Stimulated activated CD4-positive, alpha-beta T cell treated with anti-CD3 and anti-CD28 coated beads, Interleukin-1b, Interleukin-23, amount 100 ng/mL, for 1 hour (primary cell): ENCODE measurements at places on chromosomes 3 and 15.

- no peak for DNase-seq
Measured at GRCh38 chr3:162213956-162214355, 717.3 kb downstream of the OTOL1 start.

DNA sequence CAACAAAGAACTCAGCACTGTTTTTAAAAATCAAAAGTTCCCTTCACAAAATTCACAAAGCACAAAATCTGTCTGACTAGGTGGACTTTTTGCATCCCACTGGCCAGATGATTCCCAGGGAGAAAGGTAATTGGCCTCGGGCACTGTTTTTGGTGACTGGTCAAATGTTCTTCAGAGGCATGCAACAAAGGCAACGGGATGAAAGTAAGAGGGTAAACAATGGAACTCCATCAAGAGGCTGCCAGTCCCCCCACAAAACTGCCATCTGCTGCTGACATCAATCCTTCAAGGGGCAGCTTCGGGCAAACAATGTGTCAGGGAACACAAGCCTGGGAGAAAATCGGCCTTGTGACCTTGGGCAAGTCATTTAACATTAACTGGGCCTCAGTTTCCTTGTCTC, 3.3 kb downstream of the SRGAP3 start:
- no peak for DNase-seq

DNA sequence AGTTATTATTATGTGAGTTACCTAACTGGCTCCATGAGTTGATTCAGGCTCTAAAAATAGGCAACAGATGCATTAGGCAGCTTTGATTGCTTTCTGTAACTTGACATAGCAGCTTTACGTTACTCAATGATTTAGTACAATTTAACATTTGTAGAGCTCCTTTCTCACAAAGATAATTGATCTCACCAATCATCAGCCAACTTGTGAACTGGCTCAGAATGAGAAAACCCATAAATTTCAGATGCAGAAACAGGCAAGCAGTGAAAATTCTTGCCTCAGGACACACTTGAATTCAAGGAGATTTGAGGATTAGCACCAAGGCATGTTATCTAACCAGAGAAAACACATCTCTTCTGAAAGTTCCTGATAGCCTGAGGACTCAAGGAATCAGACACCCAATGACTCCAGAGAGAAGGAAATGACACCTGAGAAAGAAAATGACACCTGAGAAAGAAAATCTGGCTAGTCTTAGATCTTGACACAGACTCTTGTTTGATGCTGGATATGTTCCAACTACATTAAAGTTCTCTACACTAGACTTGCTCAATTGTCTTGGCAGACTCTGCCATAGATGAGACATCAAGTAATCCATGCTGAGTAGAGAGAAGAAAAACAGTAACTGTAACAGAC, 315.1 kb upstream of the CBLB start:
- DNase-seq, result no peak

DNA sequence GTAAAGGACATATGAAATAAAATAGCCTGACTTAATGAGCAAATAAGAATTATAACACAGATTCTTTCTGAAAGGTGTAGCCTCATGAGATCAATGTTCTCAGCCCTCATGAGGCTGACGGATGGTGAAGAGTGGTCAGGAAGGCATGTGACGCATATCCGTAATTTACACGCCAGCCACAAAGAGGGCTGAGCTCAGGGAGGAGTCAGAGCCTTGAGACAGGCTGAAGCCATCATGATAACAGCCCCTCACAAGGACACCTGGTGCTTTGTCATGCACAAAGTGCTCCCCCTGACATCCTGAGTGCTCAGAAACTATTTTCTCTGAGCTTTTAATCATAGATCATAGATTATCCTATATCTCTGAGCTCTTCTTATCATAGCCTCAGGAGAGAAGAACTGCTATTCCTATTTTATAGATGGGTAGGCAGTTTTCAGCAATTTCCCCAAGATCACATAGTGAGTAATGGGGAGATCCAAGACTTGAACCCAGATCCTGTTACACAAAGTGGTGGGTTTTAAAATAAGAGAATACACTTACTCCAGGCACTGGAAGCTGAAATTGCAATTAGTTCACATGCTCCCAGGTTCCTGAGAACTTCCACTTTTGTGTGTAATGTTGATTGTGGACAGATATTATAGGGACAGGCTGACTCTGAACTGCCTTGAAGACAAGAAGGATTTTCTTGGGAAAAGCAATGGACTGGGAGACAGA, 267.1 kb downstream of the RPLP1 start:
- peak; percentile 29 for DNase-seq

DNA sequence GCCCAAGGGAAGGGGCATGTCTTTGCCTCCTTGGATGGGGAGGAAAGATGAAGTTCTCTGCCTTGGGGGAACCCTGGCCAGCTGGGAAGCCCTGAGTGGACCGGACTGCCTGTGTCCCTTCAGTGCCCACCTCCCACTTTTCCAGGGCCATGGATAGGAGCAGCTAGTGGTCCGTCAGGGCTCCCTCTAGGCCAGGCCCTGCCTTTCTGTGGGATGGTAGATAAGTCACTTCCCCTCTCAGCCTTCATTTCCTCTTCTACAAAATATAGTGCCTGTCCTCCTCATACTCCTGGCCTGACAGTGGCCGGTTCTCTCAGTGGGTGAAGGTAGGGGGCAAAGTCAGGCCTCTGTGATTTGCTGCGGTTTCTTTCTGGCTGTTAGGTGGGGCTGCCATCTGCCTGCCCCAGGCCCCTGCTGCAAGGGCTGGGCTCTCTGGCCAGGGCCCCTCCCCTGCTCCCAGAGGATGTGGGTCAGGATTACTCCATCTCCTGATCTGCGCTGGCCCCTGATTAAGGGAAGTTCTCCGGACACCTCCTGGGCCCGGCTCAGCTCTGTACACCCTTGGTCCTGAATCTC, 1.4 kb downstream of the PLEKHO2 start:
- no peak for DNase-seq

DNA sequence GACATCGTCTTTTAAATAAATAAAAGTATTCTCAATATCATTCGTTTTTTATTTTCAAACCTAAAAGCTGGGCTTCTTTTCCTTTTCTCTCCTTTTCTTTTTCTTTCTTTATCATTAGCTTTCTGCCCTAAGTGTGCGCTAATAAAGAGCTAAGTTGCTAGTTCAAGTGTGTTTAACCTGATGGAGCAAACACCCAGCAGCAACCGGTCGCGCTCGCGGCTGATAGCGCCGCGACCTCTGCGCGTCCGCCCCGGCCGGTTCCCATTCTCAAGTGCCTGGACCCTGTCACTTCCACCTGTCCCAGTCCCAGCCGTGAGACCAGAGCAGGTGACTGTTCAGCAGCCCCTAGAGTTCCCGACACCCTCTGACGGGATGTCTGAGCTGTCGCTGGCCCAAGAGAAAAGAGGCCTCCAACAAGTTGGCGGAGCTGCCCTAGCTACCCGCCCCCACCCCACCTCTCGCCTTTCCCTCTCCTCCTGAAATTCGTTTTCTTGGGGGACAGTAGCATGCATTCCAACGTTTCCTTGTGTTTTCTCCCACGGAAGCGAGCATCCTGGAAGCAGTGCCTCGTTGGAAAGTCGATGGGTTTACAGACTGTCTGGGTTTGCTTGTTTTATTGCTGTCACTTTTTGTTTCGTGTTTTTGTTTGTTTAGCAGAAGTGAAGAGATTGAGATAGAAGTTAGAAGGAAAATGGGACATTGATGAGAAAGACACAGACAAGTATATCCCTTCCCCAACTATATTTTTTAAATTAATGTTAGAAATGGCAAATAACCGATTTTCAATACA, 3.1 kb upstream of the MECOM start:
- DNase-seq, result no peak

DNA sequence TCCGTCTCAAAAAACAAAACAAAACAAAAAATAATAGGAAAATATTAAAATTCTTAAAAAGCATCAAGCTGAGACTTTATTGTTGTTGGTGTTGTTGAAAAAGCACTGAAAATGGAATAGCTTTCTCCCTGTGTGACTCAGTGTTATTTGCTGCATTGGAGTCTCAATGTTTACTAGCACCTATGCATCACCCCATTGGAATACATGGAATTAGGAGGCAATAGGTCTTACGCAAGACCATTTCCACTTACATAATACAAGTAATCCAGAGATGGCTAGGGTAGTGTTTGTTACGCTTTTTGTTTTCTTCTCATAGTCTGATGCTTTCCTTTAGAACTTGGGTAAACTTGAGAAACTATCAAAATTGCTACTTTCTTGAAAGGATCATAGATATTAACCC, 15.2 kb downstream of the GXYLT2 start:
- no peak for DNase-seq

GRCh38 chr3:52798978-52799476, 4.4 kb downstream of the ITIH3 start:
- no peak for DNase-seq

DNA sequence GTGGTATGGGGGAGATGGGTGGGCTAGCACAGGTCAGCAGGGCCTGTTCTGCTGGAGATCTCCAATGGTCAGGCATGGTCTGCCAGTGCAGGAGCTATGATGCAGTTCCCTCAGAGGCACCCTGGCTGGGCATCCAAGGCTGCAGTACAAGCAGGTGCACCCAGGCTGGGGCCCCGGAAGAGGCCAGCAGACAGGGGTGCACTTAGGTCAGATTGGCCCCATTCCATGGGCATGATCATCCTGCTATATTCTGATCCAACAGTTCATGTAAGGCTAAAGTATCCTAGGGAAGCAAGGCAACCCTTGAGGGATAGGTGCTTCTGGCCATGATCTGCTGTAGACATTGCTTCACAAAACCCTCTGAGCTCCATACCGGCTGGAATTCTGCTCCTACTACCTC, 53.5 kb downstream of the STRIT1 start:
- DNase-seq, result no peak

- no peak for DNase-seq
Measured at GRCh38 chr15:57395292-57395691, 19.0 kb downstream of the CGNL1 start.

DNA sequence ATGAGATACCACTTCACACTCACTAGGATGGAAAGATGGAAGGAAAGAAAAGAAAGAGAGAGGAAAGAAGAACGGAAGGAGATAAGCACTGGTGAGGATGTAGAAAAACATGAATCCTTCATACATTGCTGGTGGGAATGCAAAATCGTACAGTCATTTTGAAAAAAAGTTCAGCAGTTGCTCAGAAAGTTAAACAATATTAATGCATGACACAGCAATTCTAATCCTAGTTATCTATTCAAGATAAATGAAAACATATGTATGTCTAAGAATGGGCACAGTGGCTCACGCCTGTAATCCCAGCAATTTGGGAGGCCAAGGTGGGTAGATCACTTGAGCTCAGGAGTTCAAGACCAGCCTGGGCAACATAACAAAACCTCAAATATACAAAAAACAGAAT, 59.1 kb downstream of the SENP7 start:
- DNase-seq, result no peak

DNA sequence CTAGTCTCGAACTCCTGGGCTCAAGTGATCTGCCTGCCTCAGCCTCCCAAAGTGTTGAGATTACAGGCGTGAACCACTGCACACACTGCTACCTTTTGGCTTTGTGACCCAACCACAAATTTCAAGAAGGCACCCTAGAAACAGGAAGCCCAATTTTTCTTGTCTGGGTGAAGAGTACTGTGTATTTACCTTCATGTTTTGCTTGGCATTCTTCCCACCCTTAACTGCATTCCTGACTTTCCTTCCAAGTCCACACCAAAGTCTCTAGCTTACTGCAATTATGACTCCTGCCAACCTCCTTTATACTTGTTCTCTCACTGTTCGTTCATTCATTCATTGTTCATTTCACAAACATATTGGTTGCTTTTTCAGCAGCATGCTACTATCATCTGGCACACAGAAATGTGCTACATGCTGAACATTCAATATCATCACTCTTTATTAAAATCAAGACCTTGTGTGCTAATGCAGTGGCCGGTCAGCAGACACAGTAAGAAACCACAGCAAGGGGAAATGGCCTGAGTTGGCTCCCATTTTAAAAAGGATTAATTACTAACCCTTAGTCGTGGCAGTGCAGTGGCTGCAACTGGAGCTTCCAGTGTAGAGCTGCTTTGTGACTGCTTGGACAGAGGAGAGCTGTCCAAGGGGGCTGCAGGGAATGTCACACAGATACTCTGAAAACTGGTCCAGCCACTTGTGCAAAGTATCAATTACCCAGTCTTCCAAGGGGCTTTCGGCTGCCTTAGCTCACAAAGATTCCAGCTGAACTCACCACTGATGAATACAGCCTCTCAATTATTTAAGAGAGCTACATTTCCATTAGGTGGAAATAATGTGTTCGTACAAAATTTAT, 94.0 kb downstream of the ETFA start:
- DNase-seq, result no peak

DNA sequence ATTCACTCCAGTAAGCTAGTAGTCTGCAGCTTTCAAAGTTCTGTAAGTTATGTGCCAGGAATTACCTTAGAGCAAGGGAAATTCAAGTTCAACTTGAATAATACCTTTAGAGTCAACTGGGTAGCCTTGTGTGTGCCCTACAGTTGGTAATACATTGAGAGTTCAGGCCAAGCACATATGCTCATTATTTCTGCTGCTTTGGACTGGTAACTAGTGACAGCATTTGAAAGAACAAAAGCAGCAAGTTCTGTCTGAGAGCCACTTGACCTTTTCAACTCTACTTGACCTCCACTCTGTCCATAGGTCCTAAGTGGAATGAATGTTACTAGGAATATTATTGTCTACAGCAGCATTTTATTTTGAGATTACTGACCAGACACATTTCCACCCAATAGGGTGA, 723.5 kb downstream of the NLGN1 start:
- no peak for DNase-seq

- DNase-seq, result no peak
Measured at GRCh38 chr3:197728487-197728886, 8.2 kb downstream of the RUBCN start.

- no peak for DNase-seq
Measured at GRCh38 chr3:78571486-78571885, 1196.3 kb downstream of the ROBO1 start.

DNA sequence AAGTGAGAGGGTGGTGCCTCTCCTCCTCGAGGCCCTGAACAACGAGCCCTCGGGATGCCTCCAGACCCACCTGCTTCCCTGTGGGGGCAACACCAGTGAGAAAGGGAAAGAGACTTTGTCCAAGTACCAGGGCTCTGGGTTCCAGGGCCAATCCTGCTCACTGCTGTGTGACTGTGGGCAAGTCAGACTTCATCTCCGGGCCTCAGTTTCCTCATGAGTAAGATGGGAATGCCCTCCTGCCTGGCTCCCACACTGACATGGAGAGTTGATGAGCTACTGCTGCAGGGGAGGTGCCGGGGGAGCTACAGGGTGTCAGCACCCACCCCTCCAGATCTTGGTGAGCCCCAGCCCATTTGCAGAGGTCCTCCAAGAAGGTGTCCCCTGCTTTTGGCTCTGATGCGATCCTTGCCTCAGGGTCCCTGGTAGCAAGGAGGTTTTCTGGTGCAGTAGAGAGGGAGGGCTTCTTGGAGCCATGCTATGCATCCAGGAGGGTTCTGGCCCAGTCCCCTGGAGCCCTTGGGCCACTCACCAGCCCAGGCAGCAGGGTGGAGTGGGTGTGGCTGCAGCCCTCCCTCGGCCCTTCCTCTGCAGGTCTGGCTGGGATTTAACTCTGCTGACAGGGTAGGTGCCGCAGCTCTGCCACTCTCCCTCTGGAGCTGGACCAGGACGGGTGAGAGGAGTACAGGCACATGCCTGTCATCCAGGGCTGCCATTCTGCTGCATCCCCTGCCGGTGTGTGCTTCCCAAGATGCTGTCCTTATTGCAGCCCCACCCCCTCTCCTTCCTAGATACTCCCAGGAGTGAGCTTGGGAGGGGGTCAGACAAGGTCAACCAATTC, 26.9 kb downstream of the LOXL1 start:
- DNase-seq, result no peak

GRCh38 chr15:89462198-89462912, 34.0 kb downstream of the RHCG start:
- DNase-seq, result no peak

GRCh38 chr15:53351373-53351772, 408.1 kb downstream of the WDR72 start:
- DNase-seq, result no peak
